ENCODE measurements at places on chromosomes 13 and 19.

DNA sequence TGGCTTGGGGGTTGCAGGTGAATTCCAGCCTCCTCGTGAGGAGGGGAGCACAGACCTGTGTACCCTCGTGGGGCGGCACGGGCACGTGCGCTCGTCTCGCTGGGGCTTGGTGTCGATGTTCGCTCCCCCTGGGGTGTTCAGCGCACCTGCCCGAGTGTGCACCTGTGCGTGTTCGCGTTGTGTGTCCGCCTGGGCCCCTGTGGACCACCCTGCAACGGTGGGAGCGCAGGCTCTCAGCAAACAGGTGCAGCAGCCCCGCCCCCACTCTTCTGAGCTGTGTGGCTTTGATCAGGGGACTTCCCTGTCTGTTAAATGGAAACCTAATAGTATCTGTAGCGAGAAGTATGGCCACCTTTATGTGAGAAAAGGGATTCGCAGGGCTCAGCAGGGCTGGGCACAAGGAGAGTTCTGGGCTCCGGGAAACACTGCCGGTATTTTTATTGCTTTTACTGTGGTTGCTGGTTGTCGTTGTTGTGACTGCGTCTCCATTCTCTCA lies 549 bp downstream of the SMIM17 start:
- DNase-seq, result no peak

DNA sequence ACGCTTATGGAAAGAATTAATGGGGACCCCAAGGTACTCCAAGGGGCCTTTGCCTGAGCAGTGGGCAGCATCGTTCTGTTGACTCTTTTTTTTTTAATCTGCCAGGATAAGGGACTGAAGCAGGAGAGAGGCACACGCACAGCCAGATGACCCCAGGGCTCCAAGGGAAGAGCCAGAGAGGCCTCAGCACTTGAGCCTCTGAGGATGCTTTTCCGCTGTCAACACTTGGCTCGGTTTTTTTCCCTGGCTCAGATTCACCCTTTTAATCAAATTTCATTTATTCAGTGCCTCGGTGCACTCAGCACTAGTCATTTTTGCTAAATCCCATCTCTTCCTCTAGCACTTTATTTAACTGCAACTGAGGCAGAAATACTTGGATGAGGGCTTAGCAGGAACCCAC lies 226.3 kb downstream of the FGF9 start:
- no peak for DNase-seq

DNA sequence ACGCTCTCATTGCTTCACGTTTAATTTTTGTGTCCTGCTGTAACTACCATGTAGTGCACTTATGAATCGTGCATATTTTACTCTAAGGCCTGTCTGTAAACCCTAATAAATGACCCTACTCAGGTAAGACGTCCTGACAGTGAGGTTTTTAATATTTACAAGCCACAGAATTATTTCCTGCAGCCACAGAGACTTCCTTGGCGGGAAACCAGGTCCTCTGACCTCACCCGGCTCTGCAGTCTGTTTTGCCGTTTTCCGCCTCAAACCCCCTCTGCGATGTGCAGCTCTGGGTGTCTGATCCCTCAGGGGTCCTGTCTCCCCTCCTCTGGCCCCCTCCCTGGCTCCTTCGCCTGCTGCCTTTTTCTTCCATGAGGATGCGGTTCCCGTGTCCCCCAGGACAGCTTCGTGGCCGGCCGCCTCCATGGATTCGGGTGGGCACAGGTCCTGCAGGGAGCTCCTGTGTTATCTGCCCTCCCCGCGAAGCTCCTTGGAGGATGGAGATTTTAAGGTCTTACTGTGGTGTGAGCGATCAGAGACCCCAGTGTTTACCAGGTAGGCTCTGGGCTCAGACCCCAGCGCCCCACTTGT lies 66.3 kb downstream of the MCF2L start:
- no peak for DNase-seq

DNA sequence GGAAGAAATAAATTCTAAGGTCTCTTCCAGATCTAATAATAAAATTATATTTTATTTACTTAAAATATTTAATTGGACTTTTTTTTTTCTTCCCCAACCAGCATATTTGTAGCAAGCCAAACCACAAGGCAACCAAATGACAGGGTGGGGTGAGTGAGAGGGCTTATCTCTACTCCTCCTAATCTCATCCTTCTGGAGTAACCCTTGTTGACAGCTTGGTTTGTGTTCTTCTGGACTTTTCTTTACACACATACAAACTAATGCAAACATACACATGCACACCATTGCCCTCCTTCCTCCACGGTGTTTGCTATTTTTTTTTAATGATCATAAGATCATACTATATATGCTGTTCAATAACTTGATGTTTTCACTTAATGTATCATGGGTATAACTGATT lies 383.1 kb downstream of the DLEU7 start:
- no peak for DNase-seq

GRCh38 chr13:98368019-98368418 lies 190.9 kb upstream of the RNF113B start:
- DNase-seq, result no peak

GRCh38 chr19:39254531-39255345 lies 6.1 kb upstream of the IFNL4 start:
- DNase-seq, result no peak

- no peak for DNase-seq
These were observed 1210.7 kb upstream of the PCDH9 start for GRCh38 chr13:68440874-68441273.

GRCh38 chr19:50314724-50315708 lies 14.2 kb downstream of the KCNC3 start:
- no peak for DNase-seq

- DNase-seq, result no peak
These were observed at the start of gene HS6ST3 for GRCh38 chr13:96089749-96090239. Gene HS6ST3 (plus strand): TSS chr13:96090107.

DNA sequence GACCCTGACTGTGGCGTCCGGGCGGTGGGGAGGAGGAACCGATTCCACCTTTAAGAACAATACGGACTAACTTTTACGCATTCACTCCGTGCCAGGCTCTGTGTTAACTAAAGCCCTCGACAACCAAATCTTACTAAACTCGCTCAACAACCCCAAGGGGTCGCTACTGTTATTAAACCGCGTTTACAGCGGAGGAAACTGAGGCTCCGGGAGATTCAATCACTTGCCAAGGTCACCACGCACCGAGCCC lies 1.2 kb downstream of the SAMD1 start:
- DNase-seq, result no peak

GRCh38 chr13:101799196-101799595 lies 346.7 kb downstream of the ITGBL1 start:
- no peak for DNase-seq

DNA sequence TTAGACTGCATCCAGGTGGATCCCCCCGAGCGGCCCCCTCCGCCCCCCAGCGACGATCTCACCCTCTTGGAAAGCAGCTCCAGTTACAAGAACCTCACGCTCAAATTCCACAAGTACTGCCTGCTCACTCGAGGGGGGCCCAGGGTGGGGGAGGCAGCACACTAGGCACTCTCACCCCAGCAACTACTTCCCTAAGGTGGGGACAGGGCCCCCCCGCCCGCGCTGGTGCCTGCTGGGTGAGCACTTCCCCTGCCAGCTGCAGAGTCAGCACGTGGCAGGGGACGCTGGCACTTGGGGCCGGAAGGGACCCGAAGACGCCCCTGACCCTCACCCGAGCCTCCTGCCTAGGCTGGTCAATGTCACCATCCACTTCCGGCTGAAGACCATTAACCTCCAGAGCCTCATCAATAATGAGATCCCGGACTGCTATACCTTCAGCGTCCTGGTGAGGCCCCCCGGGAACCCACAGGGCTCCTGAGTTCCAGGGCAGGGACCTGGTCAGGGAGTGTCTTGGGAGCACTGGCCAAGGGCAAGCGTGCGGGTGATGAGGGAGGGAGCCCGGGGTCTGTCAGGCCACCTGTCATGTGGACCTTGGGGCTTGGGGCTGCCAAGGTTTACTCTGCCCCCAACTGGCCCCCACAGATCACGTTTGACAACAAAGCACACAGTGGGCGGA lies 5.2 kb downstream of the MCOLN1 start:
- no peak for DNase-seq

- DNase-seq, result no peak
These were observed 146.3 kb upstream of the ZNF536 start for GRCh38 chr19:30225676-30226463.

Measured in activated CD4-positive, alpha-beta T cell treated with anti-CD3 and anti-CD28 coated beads, Interleukin-2, amount 10 ng/mL, durations not matched to agents 7 days and 5 days (primary cell).